NCI-H2081 (cell line): ENCODE measurements at places on chromosomes 11 and 22.
A peak's percentile ranks its signal among the peaks of the same experiment; 100 is the strongest.

DNA sequence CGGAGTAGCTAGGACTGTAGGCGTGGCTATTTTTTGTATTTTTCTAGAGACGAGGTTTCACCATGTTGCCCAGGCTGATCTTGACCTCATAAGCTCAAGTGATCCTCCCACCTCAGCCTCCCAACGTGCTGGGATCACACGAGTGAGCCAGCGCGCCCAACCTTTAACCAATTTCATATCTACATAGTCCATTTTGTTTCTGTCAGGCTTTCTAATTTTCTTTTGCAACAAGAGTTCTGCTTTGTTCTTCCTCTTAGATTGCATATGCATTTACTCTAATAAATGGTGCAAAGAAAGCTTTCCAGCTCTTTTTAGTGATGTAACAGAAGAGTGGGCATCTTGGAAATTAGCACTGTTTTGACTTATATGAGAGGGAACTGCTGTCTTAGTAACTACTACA, 13.3 kb downstream of the RTN3 start:
- no peak for DNase-seq

DNA sequence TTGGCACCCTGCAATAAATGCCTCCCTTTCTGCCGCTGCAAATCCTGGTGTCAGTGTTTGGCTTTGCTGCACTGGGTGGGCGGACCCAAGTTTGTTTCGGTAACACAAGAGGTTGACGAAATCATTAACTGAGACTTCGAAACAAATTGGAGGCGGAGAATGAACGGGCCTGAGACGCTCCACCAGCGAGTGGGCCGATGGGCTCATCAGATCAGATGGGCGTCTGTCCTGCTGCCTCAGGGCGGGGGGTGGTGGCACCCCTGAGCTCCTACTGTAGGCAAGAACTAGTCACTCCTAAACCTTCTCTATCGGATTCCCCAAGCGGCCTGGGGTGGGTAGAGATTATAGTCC, 918 bp upstream of the CAPN5 start:
- no peak for DNase-seq

- no peak for DNase-seq
Observed at GRCh38 chr11:33412241-33412640, 155.1 kb downstream of the HIPK3 start.

- no peak for DNase-seq
Observed at GRCh38 chr11:131533998-131534397, 163.6 kb downstream of the NTM start.

GRCh38 chr11:75938543-75938942, 123.5 kb downstream of the UVRAG start:
- no peak for DNase-seq

DNA sequence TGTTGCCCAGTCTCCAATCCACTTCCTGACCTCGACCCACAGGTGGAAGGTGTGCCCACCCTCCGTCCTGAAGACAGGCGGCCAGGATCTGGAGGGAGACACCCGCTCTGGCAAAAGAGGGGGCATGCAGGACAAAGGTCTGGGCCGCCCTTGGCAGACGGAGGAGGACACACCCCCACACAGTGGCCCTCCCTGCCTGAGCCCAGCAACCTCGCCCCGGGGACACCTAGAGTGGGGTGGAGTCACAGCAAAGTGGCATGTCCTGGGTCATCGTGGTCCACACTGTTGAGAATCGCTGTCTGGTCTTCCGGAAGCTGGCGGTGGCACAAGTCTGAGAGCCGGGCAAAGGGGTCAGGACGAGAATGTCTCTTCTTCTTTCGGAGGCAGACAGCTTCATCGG, 47.9 kb downstream of the IGSF9B start:
- no peak for DNase-seq

- peak; percentile 41 for DNase-seq
Observed at GRCh38 chr11:107457205-107457557, 444 bp downstream of the CWF19L2 start.

DNA sequence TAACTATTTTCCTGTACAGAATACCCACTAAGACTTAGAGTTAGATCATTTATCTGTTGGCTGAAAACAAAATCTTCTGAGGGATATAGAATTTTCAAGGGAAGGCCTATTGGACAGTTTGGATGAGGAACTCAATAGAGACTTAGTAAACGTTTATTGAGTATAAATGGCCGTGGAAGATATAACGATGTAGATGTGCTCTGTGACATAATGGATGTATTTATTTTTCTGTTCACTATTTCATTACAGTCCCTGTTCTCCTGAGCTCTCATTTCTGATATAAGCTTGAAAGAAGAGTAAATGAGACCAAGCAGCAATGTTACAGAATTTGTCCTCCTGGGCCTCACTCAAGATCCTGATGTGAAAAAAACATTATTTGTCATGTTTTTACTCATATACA, at the start of gene OR4A16:
TSS of gene OR4A16 (plus strand) at position 301 of the 400 bp plus-strand sequence. CDS start at position 301, 0 bp downstream.
- DNase-seq = no peak

DNA sequence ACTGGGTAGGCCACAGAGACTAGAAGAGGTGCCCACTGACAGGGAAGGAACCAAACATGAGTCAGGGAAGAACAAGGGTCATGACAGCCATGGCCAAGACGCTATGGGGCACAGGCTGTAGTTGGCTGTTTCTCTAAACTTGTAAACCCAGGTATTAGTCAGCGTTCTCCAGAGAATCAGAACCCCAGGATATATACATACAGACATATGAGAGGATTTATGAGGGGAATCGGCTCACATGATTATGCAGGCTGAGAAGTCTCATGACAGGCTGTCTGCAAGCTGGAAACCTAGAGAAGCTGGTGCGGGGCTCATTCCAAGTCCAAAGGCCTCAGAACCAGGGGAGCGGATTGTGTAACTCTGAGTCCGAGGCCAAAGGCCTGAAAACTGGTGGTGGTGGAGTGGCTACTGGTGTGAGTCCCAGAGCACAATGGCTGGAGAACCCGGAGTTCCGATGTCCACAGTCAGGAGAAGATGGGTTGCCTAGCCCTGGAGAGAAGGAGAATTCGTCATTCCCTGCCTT, 29.7 kb upstream of the CD81 start:
- no peak for DNase-seq

- no peak for DNase-seq
Observed at GRCh38 chr22:29780748-29781676, 13.8 kb downstream of the UQCR10 start.

DNA sequence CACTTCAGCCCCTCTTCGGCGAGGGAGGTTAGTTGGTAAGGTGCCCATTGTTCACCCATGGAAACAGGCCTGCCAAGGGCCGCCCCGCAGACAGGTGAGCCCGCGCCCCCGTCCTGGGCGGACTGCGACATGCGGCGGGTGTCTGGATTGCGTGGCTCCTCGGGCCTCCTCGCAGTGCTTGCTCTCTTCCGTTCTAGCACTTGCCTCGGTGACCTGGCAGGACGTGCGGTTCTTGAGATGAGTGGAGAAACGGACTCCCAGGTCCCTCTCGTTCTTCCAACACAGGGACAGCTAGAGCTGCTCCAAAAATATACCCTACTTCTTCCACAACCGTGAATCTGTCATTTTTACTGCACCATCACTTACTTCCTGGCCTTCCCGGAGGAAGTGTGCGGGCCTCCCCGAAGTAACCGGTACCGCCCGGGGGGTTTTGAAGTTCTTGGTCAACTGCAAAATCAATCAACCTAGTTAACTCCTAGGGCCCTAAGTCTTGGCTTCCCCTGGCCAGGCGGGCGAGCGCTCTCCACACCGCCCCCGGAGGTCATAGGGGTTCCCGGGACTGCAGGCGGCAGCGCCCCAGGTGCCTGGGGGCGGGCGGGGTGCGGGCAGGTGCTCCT, 745 bp upstream of the ZBTB44 start:
- DNase-seq = peak; percentile 51
